Vagina (tissue), 2 donors: ENCODE measurements at places on chromosomes 6 and 20. TPM values are rescaled to one million over a fixed set of nuclear protein-coding genes. Genes with fewer than 3 reads are reported as not detected.

Gene CCM2L
- total RNA-seq = 8.6 TPM

DNA sequence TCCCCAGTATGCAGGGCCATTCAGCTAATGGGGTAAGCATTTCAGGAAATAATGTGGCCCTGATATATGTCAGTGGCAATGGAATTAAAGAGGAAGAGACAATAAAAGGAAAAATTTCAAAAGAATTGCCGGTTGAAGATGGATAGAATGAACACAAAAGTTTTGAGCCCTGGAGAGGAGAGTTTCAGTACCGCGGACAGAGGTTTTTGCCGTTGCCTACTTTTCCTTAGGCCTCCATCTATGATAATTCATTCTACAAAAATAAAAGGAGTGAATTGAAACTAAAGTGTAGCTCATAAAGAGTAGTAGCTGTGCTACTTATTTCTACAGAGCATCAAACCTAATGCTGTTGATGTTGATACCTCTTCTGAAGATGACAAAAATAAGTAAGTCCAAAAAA, 140.7 kb downstream of the RNASET2 start:
- no peaks in the 10 kb centered on the region for H3K4me1 ChIP-seq
- no peak for DNase-seq
- H3K36me3 ChIP-seq = no peaks in the 10 kb centered on the region

DNA sequence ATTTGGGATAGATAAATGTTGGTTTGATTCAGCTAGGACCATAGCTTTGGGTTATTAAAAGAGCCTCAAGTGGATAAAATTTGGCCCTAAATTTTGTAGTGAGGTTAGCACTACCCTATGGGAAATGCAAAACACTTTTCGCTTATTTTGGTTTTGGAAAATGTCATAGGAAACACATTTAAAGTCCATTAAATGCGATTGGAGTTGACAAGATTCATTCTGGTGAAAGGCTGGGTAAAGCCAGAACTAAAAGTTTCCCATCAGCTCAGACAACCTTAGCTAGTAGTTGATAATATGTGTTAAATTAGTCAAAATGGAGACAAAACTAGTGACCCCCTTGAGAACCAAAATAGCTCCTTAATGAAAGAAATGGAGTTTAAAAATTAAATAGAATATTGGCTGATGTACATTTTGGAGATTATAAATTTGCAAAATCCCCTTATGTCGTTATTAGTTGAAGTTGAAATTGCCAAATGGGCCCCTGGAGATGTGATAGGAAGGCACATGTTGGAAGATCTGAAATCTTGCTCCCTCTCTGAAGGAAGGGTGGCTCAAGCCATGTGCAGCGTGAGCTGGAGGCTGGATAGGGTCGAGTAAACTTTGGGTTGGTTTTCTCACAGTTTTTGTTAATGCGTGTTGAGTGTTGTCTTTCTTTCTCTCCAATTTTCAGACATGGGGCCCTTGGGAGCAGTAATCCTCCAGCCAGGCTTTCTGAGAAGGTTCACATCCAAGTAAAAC, 72.8 kb downstream of the CD83 start:
- no peak overlapping the region for H3K27ac ChIP-seq
- H3K4me3 ChIP-seq = no peak overlapping the region
- H3K4me1 ChIP-seq = no peaks in the 10 kb centered on the region
- no peaks in the 10 kb centered on the region for H3K36me3 ChIP-seq
- H3K27me3 ChIP-seq = no peaks in the 10 kb centered on the region

DNA sequence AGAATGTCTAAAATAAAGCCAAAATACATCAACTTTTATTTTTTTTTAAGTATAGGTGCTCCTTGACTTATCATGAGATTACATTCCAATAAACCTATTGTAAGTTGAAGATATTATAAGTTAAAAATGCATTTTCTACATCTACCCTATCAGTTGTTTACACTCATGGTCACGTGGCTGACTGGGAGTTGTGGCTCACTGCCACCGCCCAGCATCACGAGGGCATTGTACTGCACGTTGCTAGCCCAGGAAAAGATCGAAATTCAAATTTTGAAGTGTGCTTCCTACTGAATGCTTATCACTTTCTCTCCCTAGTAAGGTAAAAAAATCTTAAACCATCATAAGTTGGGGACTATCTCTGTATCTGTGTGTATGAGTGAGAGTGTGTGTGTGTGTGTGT, 126.6 kb upstream of the RIN2 start:
- no peaks in the 10 kb centered on the region for H3K36me3 ChIP-seq
- H3K27ac ChIP-seq = no peak overlapping the region
- no peaks in the 10 kb centered on the region for H3K4me1 ChIP-seq
- H3K4me3 ChIP-seq = no peak overlapping the region
- H3K27me3 ChIP-seq = no peaks in the 10 kb centered on the region

DNA sequence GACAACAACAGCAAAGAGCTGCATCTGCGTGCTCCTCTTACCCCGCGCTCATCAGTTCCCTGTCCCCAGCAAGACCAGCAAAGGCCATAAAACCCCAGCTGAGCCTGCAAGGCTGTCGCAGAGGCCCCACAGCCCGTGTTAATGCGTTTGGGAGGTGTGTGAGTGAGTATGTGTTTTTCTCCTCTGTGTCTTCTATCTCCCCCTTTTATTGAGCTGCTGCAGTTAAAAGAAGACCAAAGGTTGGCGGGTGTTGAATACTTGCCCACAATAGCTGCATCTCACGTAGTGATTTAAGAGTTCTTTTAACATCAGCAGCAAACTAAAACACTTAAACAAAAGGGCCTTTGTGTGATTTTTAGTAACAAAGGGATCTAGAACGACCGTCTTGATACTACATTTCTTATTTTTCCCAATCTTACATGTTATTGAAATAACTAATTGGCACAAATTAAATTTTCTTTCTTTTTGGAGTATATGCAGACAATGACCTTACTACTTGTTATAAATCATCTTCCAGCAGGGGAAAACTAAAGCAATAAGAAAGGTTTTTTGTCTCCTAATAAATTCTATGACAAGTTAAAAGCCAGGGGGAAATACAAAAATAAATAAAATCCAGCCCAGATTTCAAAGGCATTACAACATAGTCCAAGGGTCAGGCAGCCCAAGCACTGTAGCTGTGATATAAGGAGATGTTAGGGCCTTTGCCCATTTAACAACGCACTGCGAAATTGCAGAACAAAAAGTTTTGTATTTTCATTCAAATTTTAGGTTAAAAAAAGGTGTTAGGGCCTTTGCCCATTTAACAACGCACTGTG, 27.2 kb upstream of the CNKSR3 start:
- no peaks in the 10 kb centered on the region for H3K36me3 ChIP-seq
- no peak for DNase-seq
- H3K4me1 ChIP-seq = no peaks in the 10 kb centered on the region
- no peak overlapping the region for H3K27ac ChIP-seq
- H3K4me3 ChIP-seq = no peak overlapping the region

GRCh38 chr6:137678451-137678850, 184.3 kb upstream of the OLIG3 start:
- H3K4me1 ChIP-seq = no peaks in the 10 kb centered on the region
- H3K27ac ChIP-seq = no peak overlapping the region
- DNase-seq = no peak
- no peak overlapping the region for H3K4me3 ChIP-seq
- H3K27me3 ChIP-seq = no peaks in the 10 kb centered on the region

GRCh38 chr6:116170358-116171057, 44.6 kb upstream of the COL10A1 start:
- H3K27ac ChIP-seq = no peak overlapping the region
- no peak overlapping the region for H3K4me3 ChIP-seq
- no peaks in the 10 kb centered on the region for H3K27me3 ChIP-seq
- H3K4me1 ChIP-seq = no peaks in the 10 kb centered on the region
- DNase-seq = no peak

- H3K4me1 ChIP-seq = peaks cover 53% of the 10 kb centered on the region
- no peak for DNase-seq
- peak overlapping the region; percentile 41 for H3K4me3 ChIP-seq
- H3K27ac ChIP-seq = no peak overlapping the region
- no peaks in the 10 kb centered on the region for H3K27me3 ChIP-seq
Measured at GRCh38 chr20:62063315-62063980, 2.2 kb downstream of the TAF4 start.

GRCh38 chr6:50848989-50849795, 30.5 kb downstream of the TFAP2B start:
- H3K36me3 ChIP-seq = no peaks in the 10 kb centered on the region
- peaks cover 15% of the 10 kb centered on the region for H3K4me1 ChIP-seq
- H3K27ac ChIP-seq = no peak overlapping the region
- H3K4me3 ChIP-seq = no peak overlapping the region
- peaks cover 6% of the 10 kb centered on the region for H3K27me3 ChIP-seq
- DNase-seq = no peak

Gene OPN5
- total RNA-seq = not detected

Gene SLC18B1
- 6.4 TPM for total RNA-seq
